ENCODE measurements at places on chromosomes 13 and 19.

GRCh38 chr13:105196052-105196451 lies 1339.4 kb downstream of the EFNB2 start:
- no peak for DNase-seq

DNA sequence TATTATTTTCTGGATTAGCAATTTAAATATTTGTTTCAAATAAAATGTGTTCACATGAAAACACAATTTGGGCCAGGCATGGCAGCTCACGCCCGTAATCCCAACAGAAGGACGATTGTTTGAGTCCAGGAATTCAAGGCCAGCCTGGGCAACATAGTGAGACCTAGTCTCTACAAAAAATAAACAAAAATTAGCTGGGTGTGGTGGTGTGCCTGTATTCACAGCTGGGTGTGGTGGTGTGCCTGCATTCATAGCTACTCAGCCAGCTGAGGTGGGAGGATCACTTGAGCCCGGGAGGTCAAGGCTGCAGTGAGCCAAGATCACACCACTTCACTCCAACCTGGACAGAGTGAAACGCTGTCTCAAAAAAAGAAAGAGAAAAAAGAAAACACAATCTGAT lies 46.4 kb downstream of the KPNA3 start:
- peak; percentile 14 for DNase-seq

DNA sequence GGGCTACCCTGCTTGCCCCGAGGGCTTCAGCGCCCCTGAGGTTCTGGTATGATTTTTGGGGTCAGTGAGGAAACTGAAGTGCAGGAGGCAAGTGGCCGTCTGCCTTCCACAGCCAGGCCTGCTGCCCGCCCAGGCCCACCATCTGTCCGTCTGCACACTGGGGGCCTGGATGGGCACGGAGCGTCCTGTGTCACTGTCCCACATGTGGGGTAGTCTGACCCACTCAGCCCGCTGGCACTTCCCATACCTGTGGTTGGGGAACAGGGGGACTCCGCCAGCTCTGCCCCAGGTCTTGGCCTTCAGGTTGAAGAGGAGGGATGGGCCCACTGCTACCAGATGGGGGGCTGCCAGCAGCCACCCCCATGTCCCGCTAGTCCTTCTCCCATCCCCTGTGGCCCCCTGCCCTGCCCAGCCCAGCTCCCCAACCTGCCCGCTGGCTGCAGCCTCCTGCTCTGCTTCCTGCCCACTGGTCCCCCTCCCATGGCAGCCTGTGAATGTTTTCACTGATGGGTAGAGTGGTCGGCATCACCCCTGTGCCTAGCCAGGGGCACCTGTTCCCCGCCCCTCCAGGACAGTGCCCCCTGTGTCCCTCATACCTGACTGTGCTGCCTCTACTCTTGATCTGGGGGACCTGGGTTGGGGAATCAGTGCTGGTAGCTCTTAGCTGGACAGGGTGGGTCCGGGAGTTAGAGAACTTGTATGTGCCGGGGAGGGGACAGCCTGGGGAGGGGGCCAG lies 9.5 kb downstream of the PIAS4 start:
- DNase-seq, result no peak

DNA sequence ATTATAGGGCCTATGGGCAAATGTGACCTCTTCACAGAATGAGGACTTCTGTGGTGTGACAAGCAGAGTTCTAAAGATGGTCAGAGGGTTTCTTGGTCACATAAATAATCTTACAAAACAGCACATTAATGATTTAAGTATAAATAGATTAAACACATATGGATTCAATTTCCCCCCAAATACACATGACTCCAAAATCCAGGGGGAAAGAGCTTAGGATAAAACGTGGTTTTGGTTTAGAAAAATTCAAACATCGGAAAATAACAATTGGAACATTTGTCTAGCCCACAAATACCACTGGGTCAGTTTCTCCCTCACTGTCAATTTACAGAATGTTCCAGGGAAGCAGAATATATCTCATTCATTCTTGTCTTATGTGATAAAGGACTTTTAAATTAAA lies 283.1 kb downstream of the COG6 start:
- no peak for DNase-seq

DNA sequence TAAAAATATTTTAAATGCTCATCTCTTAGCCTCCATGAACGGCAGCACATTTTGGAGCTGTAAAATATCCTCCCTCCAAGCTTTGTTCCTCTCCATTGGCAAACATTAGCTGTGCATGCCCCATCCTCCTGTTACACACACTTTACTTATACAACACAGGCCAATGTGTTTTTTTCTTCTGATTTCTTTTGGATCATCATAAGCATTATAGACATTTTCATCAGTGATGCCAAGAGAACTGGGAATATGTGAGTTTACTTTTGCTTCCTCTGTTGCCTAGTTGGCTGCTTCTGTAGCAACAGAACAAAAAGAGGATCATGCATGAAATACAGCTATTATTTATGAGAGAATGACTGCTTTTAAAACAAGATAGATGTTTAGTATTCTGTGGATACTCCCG lies 142.6 kb downstream of the PCDH9 start:
- DNase-seq, result no peak

DNA sequence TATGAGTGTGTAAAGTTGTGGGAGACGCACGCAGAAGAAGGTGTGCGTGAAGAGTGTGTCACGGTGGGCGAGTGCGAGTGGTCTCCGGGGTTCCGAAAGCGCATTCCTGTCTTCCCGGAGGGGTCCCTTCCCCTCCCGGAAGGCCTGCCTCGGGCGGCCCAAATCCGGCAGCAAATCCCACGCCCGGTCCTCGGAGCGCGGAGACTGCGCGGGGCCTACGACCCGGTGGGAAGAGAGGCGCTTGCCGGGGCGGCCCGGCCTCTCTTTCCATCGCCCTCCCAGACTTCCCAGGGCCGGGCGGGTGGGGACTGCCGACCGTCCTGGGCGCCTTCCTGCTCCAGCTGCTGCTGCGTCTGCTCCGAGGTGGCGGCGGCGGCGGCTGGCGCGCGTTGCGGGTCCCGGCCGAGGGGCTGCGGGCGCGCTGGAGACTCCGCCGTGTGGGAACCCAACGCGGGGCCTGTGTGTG lies 2.1 kb downstream of the ZIC5 start:
- no peak for DNase-seq

- no peak for DNase-seq
These were observed 11.1 kb downstream of the IRGC start for GRCh38 chr19:43726736-43727592.

GRCh38 chr13:44300895-44301638 lies 72.6 kb upstream of the SERP2 start:
- DNase-seq, result peak; percentile 61

DNA sequence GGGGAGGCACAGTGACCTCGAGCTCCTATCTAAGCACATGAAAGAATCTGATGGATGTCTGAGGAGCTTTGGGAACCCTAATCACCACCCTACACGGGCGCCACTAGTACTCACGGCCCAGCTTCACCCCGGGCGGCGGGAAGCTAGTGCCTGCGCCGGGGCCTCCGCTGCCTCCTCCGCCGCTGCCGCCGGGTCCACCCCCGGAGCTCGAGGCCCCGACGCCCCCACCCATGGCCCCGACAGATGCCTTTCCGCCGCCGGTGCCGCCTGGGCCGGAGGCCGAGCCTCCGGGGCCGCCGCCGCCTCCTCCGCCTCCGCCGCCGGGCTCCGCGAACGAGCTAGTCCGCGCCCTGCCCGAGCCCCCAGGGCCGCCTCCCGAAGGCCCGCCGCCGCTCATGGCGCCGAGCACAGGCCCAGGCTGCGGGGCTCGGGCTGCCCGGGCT lies 312 bp downstream of the GSK3A start:
- no peak for DNase-seq

GRCh38 chr19:48627201-48627864 lies 8.0 kb downstream of the SPHK2 start:
- no peak for DNase-seq

GRCh38 chr13:95745752-95746151 lies 68.8 kb downstream of the DNAJC3 start:
- DNase-seq, result no peak

GRCh38 chr19:3024870-3025548 lies 4.1 kb downstream of the TLE2 start:
- DNase-seq, result no peak

DNA sequence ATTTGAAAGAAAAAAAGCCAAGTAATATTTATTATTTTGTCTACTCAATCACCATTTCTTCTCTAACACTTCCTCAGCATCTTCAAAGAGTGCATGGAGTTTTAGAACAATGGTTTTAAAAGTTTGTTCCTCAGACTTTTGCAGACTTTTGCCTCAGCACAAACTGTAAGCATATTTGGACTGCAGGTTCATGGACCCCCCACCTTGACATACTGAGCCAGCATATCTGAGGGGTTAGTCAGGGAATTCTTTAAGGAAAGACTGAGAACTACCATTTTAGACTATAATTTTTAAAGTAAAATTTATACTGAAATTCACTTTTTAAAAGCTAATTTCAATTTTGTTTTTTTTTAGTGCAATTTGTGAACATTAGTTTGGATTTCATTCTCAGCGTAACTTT lies 1676.8 kb upstream of the PCDH20 start:
- DNase-seq, result no peak

GRCh38 chr19:5703819-5704818 lies 14.0 kb downstream of the RPL36 start:
- no peak for DNase-seq

GRCh38 chr19:13092606-13093235 lies 9.9 kb downstream of the LYL1 start:
- DNase-seq, result no peak

DNA sequence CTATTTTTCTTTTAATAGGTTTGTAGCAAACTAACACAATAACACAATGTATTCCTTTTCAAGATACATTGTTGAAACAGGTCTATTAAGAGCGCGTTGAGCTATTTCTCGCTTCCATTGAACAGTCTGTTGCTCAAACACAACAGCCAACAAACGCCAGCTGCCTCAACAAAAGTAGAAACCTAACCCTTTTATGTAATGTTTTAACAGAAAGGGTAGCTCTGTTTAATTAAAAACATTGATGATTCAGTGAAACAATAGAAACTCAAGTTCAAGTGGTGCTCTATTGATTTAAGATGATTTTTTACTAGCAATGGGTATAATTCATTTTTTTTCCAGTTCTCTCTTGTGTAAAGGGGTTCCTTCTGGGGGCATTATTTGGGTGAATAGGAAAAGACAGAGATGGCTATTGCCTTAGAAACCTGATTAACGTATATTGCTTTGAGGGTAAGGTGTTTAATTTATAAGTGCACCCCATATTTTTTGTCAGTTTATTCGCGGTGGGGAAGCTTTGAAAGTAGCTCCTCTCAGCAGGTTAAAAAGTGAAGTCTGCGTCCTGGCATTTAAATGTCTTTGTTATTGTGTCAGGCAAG lies 14.9 kb downstream of the ZIC2 start:
- DNase-seq, result no peak

GRCh38 chr19:6875218-6875617 lies 12.2 kb upstream of the ADGRE1 start:
- no peak for DNase-seq

- no peak for DNase-seq
These were observed 862.6 kb downstream of the DIAPH3 start for GRCh38 chr13:59301174-59301567.

DNA sequence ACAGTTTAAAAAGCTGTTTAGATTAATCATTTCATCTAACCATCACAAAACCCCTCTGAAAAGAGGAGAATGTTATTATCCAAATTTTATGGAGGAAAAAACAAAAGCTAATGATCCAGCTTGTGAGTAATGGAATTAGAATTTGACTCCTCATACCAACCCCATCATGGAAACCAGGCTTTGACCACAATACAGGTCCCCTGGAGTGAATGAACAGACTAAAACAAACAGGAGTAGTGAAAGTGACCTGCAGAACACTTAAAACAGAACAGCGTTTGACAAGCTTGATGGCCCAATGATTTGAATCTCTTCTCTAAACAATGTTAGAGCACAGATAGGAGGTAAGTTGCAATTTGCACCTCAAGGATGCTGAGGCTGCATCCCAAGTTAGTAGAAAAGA lies 230.0 kb downstream of the DCT start:
- no peak for DNase-seq

DNA sequence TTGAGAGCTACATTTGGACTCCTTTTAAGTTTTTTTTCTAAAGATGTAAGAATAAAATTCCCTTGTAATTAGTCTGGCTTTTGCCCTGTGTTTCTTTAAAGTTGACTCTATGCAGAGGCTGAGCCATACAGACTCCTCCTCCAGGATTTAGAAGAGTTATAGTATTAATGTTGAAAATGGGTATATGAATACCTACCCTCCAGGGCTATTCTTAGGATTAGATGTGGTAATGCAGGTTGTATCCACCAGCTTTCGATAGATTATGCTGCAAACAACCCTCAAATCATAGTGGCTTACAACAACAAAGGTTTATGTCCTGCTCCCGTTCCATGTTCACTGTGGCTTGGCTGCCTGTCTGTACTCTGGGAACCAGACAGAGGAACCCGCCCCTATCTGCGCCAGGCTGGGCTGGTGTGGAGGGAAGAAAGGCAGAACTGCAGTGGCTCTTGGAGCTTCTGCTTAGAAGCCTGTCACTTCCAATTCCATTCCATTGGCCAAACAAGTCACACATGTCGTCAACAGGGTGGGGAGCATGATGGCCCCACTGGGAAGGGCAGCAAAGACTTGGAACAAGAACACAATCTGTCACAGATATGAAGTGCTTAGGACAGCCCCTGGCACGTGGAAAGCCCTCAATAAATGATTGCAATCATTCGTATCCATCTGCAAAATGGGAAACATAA lies 290.8 kb downstream of the FOXO1 start:
- no peak for DNase-seq

- DNase-seq, result no peak
These were observed 13.6 kb upstream of the ACOD1 start for GRCh38 chr13:76934671-76935070.

GRCh38 chr13:99514801-99515200 lies 13.5 kb downstream of the TM9SF2 start:
- no peak for DNase-seq

- DNase-seq, result no peak
These were observed 10.3 kb upstream of the HSPH1 start for GRCh38 chr13:31172001-31172400.

DNA sequence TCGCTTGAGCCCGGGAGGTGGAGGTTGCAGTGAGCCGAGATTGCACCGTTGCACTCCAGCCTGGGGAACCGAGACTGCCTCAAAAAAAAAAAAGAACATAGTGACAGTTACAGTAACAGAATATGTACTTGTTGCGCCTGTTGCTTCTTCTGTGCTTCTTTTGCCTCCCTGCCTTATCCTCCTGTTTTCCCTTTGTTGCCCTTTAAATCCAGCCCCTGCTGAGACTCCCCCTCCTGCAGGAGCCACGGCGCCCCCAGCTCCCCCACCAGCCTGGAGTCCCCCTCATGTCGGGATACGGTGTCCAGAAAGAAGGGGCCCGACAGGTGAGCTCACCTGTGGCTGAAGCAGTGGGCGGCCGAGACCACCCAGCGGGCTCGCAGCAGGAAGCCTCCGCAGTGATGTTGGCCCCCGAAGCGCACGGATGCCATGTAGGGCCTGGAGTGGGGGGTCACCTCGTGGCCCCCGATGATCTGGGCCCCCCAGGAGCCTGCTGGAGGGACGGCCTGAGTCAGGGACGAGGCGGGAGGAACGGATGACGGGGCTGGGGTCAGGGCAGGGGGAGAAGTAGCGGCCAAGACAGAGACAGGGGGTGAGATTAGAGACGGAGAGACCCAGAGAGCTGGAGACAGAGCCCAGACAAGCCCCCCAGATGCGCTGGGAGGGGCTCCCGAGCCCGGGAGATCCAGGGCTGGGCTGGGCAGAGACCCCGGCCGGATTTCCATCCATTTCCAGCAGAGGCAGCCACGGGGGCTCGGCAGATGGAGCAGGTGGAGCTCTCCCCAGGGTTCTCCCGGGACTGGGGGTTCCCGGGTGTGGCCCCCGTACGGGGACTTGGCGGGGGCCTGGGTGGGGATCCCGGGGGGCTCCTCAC lies 536 bp downstream of the PRSS57 start:
- DNase-seq, result no peak

GRCh38 chr19:46713781-46714443 lies 3.0 kb downstream of the PRKD2 start:
- DNase-seq, result peak; percentile 84

GRCh38 chr19:21269813-21270212 lies 59.4 kb downstream of the ZNF708 start:
- no peak for DNase-seq

Data from A549 (cell line).